ENCODE measurements at places on chromosomes 13 and 19.
A peak's percentile ranks its signal among the peaks of the same experiment; 100 is the strongest.

DNA sequence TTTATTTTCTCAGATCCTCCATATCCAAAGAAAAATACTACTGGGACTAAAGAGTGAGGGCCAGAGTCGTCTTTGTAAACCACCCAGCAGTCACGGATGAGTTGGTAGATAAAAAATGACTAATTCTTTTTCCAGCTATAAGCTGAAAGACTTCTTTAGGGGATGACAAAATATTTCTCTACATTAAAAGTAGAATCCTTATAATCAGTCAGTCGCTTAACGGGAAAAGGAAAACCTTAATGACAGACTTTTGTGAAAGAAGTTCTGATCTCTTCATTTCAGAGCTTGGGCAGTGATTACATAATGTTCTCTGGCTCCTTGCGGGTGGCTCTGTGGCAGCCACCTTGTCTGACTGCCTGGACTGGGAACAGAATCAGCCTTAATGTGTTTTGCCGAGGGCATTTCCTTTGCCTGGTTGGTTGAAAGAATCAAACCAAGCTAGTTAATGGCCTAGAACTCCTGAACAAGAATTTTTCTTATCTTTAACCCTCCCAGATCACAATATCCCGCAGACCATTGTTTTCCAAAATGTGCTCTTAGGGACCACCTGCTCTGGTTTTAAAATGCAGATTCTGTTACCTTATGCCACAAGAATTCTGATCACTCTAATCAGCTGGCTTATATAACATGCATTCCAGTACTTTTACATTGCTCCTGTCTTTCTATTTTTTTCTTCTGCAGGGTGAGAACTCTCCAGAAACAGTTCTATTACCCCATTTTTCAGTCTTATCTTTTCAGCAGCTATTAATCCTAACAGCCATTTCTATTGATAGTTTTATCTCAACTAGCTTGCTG lies 2.5 kb downstream of the ITM2B start:
- no peak for DNase-seq

DNA sequence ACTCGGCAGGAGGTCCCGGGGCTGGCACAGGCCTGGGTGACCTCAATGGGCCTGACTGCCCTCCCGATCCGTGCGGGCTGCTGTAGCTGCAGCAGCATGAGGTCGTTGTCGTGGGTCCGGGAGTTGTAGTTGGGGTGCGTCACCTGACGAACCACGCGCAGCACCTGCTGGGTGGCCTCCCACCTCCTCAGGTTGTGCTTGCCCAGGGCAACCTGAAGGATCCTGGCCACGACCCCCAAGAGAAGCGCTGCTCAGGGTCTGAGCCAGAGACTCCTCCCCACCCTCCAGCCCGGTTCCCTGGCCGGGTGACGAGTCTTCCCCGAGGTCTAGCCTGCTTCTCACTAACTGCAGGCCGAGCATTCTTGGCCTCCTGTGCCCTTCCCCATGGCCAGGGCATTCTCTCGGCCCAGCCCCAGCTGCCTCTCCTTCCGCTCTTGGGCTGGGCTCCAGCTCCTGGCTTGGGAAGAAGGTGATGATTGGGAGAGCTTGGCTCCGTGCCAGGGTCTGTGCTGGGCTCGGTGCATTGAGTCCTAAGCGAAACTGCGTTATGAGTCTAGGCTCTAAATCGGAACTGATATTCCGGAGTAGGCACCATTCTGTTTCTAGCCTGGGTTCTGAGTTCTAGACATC lies 3.1 kb downstream of the KLK14 start:
- DNase-seq = no peak

GRCh38 chr19:49374665-49375434 lies 11.2 kb downstream of the DKKL1 start:
- no peak for DNase-seq

DNA sequence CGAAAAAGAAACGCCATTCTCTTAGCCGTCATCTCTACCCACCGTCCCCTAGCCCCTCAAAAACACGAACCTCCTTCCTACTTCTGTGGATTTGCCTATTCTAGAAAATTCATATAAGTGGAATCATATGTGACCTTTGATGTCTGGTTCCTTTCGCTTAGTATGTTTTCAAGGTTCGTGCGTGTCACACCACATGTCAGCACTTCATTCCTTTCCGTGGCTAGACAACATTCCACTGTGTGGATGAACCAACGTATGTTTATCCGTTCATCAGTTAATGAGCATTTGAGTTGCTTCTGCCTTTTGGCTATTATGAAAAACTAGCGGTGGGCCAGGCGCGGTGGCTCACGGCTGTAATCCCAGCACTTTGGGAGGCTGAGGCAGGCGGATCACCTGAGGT lies 14.0 kb upstream of the PPP1R12C start:
- no peak for DNase-seq

DNA sequence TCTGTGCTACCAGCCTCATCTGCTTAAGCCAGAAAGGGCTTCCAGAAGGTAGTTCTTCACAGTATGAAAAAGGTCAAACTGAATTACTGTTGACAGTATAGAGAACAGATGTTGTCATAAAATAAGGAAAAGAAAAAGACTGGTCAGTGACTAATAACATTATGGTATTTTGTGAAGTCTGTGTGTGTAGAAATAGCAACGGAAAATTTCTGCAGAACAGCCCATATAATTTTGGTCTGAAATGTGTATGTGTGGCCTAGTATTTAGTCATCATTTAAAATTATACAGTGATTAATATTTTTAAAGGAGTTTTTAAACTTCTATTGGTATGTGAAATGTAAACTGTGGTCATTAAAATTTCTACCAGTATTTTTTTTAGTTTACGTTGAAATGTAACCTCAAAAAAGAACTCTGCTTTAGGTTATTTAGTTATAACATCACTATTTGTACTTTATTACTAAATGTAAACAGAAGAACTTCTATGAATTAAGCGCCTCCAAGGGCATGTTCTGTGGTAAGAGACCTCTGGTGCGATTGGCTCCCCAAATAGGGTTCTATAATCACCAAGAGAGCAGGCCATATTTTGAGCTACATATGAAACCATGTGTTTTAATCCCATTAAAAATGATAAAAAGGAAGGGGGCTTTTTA lies 3.3 kb upstream of the GPR183 start:
- DNase-seq = no peak

DNA sequence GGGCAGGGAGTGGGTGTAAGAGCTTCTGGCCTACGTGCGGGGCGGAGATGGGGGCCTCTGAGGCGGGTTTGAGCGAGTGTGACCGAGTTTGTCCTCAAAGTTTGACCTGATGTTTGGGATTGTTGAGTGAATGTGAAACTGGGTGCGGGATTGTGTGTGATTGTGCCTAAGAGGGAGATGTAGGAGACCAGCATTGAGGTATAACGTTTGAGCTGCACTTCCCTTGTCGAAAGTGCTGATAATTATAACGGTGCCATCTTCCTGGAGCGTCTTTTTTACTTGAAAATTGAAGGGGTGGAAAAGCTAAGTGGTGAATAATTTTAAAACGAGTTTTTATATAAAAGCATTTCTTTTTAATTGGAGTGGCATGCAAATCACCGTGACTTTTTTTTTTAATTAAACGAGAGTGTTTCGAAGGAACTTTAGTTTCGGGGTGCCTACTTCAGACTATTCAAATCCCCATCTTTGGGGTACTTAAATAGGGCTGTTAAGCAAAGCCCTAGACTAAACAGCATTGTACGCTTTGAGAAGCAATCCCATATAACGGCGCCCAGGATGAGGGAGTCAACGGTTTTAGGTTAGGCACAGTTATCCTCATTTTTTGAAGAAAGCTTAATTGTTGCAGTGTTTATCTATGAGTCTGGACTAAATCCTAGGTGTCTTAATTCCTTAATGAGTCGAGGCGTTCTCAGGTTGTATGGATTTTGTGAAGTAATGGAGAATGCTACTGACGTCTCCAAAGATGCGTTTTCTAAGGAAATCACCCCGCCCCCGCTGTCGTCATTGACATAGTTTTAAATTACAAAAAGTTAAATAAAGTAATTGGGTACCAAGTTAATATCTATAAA lies 594 bp downstream of the ZNF146 start:
- no peak for DNase-seq

DNA sequence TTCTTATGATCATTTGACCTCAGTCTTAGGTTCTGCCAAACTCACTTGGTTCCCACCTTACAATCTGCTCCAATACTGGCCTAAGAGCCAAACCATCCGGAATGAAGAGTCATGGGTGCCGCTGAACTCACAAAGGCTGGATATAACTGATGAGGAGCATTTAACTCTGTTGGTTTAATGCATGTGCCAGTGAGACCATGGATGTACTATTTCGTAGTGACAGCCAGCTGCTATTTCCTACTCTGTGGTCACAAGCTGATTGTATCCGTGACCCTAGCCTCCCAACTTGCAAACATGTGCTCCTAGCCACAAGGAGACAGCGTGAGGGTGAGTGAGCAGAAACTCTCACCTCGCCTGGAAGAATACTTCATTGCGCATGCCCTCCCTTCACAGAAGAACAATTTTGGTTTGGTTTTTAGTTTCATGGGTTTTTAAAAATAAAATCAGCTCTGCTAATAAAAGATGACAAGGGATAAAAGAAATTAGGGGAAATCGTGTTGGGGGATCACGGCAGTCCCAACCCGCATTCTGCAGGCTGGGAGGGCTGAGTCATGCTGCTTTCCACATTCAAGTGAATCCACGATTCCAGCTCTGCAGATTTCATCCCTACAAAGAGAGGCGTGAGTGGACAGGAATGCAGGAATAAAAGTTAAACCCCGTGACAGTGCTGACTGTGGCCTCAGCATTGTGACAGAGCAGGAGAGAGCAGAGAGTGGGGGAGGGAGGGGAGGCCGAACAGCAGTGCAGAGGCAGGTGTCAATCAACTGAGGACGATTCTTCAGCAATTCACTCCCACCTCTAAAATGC lies 66.8 kb upstream of the RAP2A start:
- DNase-seq = no peak

DNA sequence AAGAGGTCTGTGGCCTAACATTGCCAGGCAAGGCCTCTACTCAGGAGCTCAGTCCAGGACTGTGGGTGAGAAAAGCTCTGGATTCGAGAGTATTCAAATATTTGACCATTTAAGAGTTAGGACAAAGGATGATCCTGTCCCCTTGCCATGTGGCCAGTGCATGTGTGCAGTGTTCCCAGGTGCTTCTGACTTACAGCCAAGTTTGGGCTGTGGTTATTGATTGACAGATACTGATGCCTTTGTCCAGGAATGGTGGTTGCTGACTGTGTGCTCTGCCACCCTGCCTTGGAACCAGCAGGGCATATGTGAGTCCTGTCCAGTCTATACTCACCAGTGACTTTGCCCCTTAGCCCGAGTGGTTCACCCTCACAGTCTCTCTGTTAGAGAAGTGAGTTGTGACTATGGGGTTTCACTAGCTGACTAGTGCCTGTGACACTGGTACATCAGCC lies 51.9 kb downstream of the GARRE1 start:
- DNase-seq = peak; percentile 61

- DNase-seq = no peak
Measured at GRCh38 chr19:15371119-15371518, 8.5 kb downstream of the AKAP8 start.

GRCh38 chr19:1211494-1212234 lies 6.1 kb downstream of the STK11 start:
- DNase-seq = no peak

DNA sequence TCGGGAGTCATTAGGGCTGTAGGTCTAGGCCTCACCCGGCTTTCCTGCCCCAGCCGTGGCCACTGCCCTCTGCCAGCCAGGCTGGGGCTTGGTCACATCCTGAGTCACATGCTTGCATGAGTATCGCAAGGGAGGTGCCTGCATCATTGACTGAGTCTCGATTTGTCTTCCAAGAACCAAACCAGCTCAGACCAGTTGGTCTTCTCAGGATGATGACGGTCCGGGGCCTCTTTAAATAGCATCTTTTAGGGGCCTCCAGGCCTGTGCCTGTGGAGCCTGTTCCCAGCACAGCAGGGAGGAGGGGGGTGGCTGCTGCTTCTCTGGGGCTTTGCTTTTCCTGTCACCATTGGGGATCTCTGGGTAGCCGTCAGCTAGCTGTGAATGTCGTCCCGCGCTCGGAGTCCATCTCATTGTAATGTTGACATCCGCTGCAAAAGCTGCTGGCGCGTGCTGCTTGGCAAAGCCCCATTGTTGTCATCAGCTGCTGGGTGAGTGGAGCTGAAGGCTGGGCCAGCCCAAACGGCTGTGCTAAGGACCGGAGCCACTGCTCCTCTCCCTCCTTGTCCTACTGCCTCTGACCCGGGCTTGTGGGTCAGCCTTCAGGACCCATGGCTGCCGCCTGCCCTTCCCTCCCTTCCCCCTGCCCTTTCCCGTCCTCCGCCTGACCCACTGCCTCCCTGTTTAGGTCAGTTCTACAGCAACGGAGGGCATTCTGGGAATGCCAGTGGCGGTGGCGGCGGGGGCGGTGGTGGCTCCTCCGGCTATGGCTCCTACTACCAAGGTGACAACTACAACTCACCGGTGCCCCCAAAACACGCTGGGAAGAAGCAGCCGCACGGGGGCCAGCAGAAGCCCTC lies 14.3 kb upstream of the QTRT1 start:
- DNase-seq = no peak

DNA sequence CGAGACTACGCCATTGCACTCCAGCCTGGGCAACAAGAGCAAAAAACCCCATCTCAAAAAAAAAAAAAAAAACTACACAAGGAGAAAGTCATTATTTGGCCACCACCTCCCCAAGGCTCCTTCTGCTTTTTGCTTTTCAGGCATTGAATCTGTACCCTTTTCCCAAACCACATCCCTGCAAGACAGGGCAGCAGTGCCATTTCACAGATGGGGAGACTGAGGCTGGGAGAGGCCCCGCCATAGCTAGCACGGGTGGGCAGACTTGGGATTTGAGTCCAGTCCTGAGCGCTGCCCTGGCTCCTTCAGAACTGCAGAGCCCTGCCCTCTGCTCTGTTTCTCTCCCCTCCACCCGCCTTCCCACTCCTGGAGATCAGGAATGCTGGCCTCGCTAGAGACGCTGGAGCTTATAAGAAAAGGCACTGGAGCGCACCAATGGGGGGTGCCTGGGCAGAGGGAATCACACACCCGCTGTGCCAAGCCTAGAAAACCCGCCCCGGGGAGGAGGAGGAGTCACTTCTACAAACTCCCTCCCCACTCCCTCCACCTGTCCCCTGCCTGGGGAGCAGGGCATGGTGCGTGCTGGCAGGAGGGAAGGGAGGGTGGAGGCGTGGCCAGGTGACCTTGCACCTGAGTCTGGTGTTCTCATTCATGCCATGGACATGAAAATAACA lies 17.6 kb downstream of the TJP3 start:
- DNase-seq = peak; percentile 88

DNA sequence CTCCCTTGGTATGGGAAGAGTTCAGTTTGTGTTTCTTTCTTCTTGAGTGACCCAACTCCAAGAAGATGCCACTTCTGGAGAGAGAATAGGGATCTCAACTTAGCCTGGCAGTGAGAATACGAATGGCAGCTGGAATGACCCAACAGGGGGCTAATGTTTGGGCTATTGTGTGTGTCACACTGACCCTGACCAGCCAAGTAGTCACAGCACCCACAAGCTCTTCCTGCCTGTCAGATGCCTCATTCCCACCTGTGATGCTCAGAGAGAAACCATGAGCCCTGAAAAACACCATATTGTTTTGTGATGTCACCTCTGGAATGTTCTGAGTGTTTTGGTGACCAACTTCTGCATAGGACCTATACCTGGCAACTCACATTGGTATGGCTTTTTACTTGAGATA lies at the start of gene CBY2:
CBY2 (plus strand) TSS at position 233 of the 400 bp plus-strand sequence; CDS start at position 304, 71 bp downstream.
- no peak for DNase-seq

GRCh38 chr13:60260440-60260839 lies 96.7 kb upstream of the DIAPH3 start:
- DNase-seq = no peak

- no peak for DNase-seq
Measured at GRCh38 chr13:48950501-48950875, 25.2 kb upstream of the FNDC3A start.

GRCh38 chr13:76552041-76552772 lies 334.0 kb downstream of the KCTD12 start:
- DNase-seq = no peak

- no peak for DNase-seq
Measured at GRCh38 chr13:23820530-23820929, 68.7 kb downstream of the MIPEP start.
